ENCODE measurements at places on chromosomes 11 and 22.

DNA sequence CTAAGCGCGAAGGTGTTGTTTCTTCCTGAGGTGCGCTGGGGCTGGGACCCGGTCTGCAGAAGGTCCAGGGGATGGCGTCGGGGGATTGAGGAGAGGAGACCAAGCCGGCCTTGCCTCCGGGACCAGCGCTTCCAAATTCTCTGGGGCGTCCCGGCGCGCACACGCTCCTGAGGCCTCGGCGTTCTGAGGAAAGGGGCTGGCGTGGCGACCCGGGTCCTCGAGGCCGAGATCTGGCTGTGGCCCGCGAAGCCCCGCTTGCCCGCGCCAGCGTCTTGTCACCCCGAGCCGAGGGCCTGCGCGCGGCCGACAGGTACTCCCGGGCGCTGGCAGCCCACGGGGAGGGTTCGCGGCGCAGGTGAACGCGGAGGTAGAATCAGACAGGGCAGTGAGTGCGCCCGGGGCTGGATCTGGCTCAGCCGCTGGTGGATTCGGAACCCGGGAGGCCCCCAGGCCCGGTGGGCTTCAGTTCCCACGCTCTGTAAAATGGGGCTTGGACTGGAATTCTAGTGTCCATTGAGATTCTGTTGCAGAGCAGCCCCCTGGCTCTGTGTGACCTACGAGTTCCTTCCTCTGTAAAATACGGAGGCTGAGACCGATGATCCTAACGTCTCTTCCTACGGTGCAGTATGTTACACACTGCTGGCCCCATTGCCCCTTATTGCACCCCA, 14.7 kb downstream of the SSH3 start:
- peak; percentile 30 for DNase-seq

DNA sequence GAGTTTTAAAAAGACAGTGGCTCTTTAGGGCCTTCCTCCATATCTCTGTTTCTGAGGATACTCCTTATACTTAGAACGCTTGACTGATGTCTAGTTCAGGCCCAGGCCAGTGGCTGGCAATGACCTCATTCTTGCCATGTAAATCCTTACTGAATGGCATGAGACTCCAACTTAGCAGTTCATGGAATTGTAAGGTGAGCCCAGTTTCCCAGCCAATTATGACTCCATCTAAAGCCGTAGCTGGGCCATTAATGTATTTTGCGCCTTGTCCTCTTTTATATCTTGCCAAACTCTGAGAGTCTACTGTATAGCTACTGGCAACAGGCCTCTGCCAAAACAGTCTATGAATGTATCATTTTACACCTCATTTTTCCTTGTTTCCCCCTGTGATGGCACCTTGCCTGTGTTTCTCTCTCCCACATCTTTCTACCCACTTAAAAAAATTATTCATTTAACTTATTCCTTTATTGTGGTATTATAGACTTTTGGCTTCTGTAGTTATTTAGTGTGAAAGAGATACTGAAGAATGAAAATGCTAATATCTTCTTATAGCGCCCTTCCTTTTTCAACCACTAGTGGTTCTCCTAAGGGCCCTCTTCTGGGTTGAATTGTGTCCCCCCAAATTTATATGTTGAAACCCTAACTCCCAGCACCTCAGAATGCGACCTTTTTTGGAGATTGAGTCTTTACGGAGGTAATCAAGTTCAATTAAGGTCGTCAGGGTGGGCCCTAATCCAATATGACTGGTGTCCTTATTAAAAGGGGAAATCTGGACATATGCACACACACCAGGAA, 67.4 kb downstream of the ZNRF3 start:
- DNase-seq = no peak

GRCh38 chr11:111624608-111625007, 22.4 kb downstream of the SIK2 start:
- DNase-seq = no peak

DNA sequence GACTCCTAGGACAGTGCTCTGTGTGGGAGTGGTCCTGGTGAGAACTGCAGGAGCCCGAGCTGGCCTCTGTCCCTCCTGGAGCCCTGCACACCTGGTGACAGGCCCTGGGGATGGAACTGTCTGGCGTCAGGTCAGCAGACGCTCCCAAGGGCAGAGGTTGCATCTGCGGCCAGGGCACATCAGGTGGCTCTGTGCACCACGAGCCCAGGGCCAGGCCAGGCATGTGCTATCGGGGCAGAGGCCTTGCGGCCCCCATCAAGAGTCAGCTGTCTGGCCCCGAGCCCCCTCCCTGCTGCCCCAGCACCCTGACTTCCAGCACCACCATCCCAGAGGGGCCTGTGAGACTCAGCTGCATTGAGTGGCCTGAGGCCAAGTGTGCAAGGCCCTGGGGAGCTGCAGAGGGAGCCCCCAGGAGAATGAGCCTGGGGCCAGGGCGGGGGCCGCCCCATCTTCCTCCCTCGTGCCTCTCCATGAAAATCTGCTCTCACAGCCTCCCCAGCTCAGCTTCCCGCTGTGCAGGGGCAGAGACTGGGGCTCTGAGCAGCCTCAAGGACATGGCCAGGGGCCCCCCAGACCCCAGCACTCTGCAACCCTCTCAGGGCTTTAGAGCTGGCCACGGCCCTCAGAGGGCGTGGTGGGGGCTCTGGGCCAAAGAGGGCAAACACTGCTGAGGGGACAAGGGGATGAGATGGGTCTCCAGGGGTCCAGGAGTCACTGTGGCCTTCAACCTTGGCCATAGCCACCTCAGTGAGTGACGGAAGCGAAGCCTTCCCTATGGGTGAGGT, 56.4 kb downstream of the RTL6 start:
- no peak for DNase-seq

GRCh38 chr11:12724301-12725054, 50.3 kb downstream of the TEAD1 start:
- DNase-seq = peak; percentile 90

DNA sequence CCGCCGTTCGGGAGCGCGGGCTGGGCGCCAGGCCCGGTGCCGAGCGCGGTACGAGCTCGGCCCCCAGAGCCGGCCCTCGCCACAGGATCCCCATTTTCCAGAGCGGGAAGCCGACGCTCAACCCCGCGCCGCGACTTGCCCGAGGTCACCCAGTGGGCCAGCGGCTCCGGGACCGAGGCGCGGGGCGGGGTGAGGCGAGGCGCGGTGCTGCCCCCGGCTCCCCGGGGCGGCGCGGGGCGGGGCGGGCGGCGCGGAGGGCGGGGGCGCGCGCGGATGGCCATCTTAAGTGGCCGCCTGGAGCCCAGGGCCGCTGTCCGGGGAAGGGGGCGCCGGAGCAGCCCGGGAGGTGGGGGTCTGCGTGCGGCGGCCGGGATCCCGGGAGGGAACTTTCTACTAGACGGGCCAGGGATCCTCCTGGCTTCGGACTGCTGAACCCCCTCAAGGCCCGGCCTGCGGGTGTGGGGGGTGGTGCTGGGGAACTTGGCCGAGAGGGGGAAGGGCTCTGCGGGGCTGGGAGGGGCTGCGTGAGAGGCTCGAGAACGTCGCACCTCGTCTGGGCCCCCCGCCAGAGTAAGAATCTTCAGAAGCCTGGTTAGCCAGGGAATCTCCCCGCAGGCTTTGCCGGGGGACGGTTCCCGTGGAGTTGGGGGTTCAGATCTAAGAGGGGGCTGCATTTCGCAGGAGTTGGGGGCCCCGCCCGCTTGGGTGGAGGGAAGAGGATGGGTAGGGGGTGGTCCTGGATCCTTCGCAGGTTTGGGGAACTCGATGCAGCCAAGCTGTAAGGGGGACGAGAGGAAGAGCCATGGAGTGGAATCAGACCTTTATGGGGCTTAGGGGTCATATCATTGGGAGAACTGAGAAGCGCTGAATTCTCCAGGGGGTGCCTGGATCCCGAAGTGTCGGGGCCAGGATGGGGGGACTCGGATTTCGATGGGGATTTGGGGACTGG, 678 bp upstream of the INPPL1 start:
- DNase-seq = peak; percentile 53

DNA sequence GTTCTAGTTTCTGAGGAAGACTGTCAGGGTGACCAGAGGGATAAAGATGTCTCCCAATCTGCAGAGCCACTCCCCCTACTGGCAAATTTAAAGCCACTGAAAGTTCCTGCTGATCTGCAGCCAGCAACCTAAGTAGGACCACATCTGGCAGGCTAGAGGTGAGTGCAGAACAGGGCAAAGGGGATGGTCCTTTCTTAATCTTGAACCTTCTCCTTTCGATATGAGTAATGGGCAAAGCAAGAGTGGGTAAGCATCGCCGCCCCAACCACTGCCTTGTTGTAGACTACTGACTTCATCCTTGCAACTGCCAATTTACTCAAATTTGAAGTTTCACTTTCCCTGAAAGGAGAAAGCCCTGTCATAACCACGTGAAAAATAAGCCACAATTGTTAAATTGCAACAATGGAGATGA, 30.7 kb downstream of the SCUBE2 start:
- DNase-seq = no peak

DNA sequence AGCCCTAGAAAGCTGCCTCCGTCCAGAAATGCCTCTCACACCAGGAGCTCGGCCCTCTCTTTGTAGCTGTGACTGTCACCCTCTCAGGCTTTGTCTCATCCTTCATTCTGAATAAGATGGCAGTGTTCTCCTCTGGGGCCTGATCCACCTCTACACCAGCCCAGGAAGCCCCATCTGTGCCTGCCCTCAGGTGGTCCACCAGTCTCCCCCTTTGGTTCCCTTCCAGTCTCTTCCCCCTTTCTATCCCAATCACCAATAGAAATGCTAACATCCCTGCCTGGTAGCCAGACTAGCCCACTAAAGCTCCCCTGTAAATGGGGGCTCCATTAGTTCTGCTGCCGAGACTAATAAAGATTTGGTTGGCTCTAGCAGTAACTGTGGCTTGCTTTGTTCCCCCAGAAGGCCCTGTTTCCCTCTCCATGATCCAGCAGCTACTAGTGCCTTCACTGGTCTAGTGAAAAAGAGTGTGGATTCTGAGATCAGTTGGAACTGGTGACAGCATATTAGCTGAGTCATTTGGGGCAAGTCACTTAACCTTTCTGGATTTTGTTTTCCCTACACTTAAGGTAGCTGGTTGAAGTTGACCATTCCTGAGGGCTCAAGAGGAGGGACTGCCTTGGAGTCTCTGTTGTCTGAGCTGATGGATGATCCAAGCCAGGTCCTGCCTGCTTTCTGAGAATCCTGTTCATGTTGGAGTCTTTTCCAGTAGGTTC, 16.2 kb downstream of the PLEKHB1 start:
- DNase-seq = no peak

GRCh38 chr11:69504576-69505335, 23.3 kb downstream of the LINC01488 start:
- DNase-seq = no peak

DNA sequence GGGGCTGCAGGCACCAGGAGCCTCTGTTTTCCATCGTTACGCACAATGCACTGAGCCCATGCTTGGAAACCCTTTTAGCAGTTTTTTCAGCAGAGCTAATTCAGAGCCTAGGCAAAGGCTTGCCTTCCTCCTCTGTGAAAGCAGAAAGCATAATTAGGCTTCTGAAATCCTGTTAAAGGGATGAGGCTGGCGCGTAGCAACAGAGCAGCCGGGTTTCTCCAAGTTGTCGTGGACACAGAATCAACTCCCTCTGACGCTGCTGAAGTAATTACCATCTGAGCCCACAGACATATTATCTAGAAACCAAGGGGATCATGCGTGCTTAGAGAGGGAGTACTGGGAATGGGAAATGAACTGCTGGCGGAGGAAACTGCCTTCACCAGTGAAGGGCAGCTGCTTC, 85.4 kb downstream of the MYO18B start:
- no peak for DNase-seq

DNA sequence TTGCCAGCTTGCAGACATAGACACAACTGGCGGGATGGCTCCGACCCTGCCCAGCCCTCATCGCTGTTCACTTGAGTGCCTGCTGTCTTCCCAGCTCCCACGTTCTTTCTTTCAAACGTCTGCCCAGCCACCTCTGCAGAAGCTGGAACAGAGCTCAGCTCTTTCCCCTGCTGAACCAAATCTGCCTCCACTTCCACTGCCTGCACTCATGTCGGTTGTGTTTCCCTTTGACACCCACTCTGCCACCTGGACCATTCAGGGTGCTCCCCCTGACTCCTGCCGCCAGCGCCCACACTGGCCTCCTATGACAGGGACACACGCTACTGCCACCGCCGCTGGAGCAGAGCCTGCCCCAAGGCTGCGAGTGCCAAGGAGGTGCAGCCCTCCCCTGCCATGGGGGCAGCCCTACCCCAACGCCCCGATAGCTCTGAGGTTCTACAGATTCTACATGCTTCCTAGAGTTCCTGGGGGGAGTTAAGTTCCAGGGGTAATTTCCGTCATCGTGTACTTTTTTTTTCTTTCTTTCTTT, 37.9 kb downstream of the TST start:
- no peak for DNase-seq

- no peak for DNase-seq
Measured at GRCh38 chr22:29310863-29311339, 4.5 kb downstream of the GAS2L1 start.

DNA sequence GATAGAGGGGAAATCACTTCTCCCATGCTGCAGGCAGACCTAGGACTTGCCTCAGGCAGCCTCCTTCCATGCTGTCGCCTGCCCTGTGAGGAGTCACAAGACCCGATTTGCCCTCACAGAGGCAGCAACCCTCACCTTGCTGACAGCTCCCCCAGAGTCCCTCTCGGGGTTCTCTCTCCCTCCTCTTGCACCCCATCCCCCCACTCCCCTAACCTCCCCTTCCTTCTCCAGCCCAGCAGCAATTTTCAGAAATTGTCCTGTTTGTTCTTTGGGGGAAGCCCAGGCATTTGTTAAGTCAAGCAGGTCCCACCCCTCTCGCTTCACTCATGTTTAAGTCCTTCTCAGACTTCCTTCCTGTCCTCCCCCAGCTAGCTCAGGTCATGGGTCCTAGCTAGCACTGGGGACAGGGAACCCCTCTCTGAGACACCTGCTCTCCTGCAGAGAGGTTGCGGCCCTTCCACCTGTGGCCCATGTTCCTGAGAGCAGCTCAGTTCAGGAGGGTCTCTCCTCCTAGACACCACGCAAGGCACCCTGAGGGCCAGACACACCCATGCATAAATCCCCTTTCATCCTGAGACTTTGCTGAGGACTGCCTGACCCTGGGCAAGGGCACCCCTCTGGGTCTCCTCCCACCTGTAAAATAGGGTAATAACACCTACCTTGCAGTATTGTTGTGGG, 6.3 kb upstream of the FXYD2 start:
- no peak for DNase-seq

DNA sequence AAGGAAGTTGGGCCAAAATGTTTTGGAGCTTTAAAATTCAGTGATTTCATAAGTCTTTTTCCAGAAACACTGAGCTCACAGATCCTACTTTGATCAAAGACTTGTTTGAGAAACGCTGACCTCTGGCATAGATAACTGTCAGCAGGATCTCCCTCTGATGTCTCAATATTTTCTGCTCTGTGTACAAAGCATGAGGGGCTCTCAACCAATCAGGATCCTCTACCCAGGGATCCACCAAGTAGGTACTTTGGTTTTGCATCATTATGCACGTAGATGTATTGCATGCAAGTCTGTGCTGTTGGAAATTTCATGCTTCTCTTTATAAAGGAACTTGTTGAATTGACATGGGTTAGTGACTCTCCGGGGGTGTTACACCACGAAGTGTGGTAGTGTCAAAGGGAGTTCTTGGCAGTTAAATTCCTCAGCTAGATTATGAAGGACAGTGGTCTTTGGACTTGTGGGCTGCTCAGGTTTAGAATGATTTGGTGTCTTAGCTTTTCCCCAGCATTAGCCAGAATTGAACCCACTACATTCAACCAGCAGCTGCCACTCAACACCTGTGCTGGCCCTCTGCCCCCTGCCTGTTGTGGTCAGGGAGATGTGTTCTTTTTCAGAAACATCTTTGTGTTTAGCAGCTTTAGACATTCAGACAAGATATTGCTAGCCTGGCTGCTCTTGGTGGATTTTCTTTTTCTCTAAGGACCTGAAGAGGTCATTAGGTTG, 1.7 kb upstream of the DIXDC1 start:
- DNase-seq = no peak
